ENCODE measurements at places on chromosomes 6 and 20.

DNA sequence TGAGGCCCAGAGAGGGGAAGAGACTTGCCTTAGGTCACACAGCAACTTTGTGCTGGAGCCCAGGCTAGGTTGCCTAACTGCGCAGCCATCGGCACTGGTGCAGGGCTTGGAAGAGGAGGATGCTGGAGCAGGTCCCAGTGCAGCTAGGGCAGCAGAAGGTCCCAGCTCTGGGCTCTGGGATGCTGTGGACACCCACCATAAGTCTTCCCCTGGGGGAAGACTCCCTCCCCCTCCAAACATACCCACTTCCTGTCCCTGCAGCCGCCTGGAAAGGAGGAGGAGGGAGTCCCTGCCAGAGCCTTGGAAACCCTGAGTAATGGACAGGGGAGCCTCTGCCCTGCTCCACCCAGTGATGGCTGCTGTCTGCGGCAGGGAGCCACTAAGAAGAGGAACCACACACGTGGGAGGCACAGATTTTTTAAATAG lies 93.6 kb downstream of the NCR2 start:
- no peaks in the 10 kb centered on the region for H3K36me3 ChIP-seq
- DNase-seq = no peak
- H3K4me1 ChIP-seq = peaks cover 20% of the 10 kb centered on the region
- peaks cover 21% of the 10 kb centered on the region for H3K27me3 ChIP-seq
- no peak overlapping the region for H3K27ac ChIP-seq

GRCh38 chr6:130138909-130139242 lies 83.9 kb downstream of the SAMD3 start:
- H3K4me1 ChIP-seq = peaks cover 2% of the 10 kb centered on the region
- no peak for DNase-seq
- no peak overlapping the region for H3K4me3 ChIP-seq

DNA sequence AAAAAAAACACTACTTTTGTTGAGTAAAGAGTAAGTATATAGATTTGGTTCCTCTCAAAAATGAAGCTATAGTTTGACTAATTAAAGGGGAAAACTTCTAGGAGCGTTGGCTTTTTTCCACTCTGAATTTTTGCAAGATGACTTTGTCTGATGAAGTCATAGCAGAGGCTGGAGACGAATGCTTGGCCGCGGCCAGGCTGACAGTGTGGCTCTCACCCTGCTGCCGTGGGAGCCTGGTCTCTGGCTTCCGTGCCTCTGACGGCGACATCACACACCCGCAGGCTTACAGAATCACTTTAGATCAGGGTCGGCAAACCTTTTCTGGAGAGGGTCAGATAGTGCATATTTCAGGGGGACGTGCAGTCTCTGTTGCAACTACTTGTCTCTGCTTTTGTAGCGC lies 145.0 kb downstream of the PHACTR3 start:
- H3K27ac ChIP-seq = no peak overlapping the region
- H3K4me1 ChIP-seq = no peaks in the 10 kb centered on the region
- no peak for DNase-seq

DNA sequence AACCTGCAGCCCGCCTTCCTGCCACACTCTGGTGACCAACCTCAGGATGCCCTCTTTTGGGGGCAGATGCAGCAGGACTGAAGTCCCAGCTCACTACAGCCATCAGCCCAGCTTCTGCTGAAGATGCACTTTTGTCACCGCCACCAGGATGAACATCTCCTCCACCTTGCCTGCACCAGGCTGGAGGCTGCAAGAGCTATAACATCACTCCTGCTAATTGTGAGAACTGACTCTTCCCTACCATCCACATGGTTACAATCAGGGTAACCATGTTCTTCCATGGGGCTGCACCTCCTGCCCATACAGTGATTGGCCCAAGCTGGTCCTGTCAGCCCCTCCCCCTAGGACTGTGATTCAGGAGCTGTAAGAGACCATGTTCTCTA lies 2.0 kb upstream of the ACTL10 start:
- 0 out of 2 replicates have a peak, but pooled peaks cover 2% of the 10 kb centered on the region for H3K36me3 ChIP-seq
- H3K4me1 ChIP-seq = peaks cover 18% of the 10 kb centered on the region
- no peak overlapping the region for H3K4me3 ChIP-seq
- DNase-seq = no peak

- DNase-seq = no peak
- H3K4me3 ChIP-seq = no peak overlapping the region
- no peaks in the 10 kb centered on the region for H3K27me3 ChIP-seq
- H3K27ac ChIP-seq = no peak overlapping the region
- H3K4me1 ChIP-seq = no peaks in the 10 kb centered on the region
- no peaks in the 10 kb centered on the region for H3K36me3 ChIP-seq
Observed at GRCh38 chr6:112235956-112236355, 18.4 kb downstream of the LAMA4 start.

DNA sequence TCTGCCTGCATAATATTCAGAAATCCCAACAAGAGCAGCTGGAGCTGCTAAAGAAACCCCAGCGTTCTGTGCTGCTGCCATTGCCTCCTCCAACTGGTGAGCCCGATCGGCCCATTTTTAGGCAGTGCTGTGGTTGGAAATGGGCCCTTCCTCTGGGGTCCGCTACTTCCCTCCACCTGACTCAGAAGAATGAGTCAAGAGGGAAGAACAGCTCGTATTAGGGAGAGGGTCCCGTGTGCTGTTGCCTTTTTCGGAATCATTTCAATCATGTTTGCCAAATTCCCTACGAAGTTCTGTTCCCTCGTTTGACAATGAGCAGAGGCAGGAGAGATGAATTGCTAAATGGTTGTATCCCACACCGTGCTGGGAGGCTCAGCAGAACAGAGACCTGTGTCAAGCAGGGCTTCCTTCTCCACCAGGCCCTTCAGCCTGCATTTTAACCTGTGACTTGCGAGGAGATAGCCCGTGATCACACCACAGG lies 38.4 kb downstream of the THBS2 start:
- no peak overlapping the region for H3K4me3 ChIP-seq
- peaks cover 14% of the 10 kb centered on the region for H3K36me3 ChIP-seq
- H3K27me3 ChIP-seq = no peaks in the 10 kb centered on the region
- no peak overlapping the region for H3K27ac ChIP-seq
- no peak for DNase-seq

- no peak overlapping the region for H3K27ac ChIP-seq
- H3K4me1 ChIP-seq = no peaks in the 10 kb centered on the region
- H3K36me3 ChIP-seq = no peaks in the 10 kb centered on the region
Observed at GRCh38 chr6:370555-370954, 21.0 kb upstream of the IRF4 start.

DNA sequence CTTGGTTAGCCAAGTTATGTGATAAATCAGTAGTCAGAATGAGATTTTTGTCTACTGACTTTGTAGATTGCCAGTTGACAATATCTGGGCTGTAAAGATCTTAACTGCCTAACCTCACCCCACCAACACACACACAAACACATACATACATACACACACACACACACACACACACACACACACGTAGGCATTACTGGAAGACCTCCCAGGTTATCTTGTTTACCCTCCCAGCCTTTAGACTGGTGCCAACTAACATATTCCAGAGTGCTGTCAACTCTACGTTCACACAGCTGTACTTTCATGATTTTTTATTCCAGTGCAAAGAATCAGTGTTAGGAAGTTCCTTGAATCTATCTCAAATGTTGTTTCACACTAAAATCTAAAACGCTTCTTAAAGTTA lies 38.9 kb downstream of the BMP5 start:
- H3K27me3 ChIP-seq = no peaks in the 10 kb centered on the region
- H3K36me3 ChIP-seq = no peaks in the 10 kb centered on the region
- H3K4me1 ChIP-seq = no peaks in the 10 kb centered on the region
- H3K4me3 ChIP-seq = no peak overlapping the region

DNA sequence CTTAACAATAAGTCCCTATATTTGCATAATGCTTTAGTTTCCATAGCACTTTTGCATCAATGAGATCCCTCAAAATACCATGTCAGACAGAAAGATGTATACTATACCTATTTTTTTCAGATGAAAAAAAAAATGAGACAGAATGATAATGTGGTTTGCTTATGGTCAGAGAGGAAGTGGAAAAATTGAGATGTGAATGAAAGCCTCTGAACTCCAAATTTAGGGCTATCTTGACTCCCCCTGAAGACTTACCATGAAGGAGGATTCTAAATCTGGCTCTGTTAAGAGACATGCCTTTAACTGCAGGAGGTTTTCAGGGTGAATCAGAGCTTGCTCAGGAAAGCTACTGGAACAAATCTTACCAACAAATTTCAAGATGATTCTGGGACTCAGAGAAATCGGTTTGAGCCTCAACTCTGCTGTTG lies 176.2 kb downstream of the ISM1 start:
- no peak overlapping the region for H3K27ac ChIP-seq
- H3K4me1 ChIP-seq = no peaks in the 10 kb centered on the region
- no peaks in the 10 kb centered on the region for H3K27me3 ChIP-seq
- no peak overlapping the region for H3K4me3 ChIP-seq
- DNase-seq = no peak

DNA sequence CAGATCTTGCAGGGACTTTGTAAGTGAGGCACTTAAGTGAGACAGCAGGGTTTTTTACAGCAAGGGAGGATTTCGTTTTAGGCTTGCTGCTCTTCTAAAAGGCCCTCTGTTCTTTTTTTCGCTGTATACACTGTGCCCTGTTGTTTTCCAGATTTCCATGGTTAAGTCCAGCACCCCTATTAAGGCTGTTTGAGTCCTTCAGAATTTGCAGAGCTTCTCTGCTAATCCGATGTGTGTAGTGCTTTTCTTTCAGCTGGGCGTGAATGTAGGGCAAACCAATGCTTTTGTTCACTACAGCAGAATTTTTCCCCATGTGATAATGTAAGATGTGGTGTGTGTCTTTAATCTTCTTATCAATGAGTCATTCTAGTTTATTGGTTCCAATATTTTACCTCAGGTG lies 200.5 kb upstream of the RREB1 start:
- no peak for DNase-seq
- H3K4me1 ChIP-seq = no peaks in the 10 kb centered on the region
- no peaks in the 10 kb centered on the region for H3K36me3 ChIP-seq
- no peak overlapping the region for H3K27ac ChIP-seq
- no peak overlapping the region for H3K4me3 ChIP-seq
- H3K27me3 ChIP-seq = no peaks in the 10 kb centered on the region

DNA sequence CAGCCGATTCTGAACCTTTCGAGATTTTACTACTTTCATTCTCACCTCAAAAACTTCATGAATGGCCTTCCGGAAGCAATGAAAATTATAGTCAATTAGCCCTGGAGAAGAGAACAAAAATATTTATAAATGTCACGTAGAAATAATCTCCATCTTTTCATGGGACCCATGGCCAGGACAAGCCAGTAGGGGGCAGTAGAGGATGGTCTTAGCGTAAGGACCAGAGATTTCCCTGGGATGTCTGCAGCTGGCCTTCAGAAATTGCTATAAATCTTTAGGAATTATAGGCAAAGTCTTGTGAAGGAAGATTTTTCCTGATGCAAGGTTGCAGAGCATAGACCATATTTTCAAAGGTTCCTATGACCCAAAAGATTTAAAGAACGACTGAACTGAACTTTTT lies 15.6 kb upstream of the UBE2J1 start:
- no peaks in the 10 kb centered on the region for H3K27me3 ChIP-seq
- H3K36me3 ChIP-seq = no peaks in the 10 kb centered on the region
- no peak overlapping the region for H3K4me3 ChIP-seq
- no peaks in the 10 kb centered on the region for H3K4me1 ChIP-seq
- no peak overlapping the region for H3K27ac ChIP-seq

- peaks cover 2% of the 10 kb centered on the region for H3K27me3 ChIP-seq
- H3K27ac ChIP-seq = no peak overlapping the region
- no peaks in the 10 kb centered on the region for H3K36me3 ChIP-seq
- DNase-seq = no peak
Observed at GRCh38 chr6:150607329-150607650, 7.6 kb downstream of the PLEKHG1 start.

GRCh38 chr6:111183702-111184517 lies 96.6 kb downstream of the SLC16A10 start:
- H3K36me3 ChIP-seq = no peaks in the 10 kb centered on the region
- H3K4me3 ChIP-seq = no peak overlapping the region
- no peaks in the 10 kb centered on the region for H3K4me1 ChIP-seq
- no peaks in the 10 kb centered on the region for H3K27me3 ChIP-seq
- DNase-seq = no peak
- no peak overlapping the region for H3K27ac ChIP-seq

- no peaks in the 10 kb centered on the region for H3K27me3 ChIP-seq
- H3K36me3 ChIP-seq = no peaks in the 10 kb centered on the region
- H3K4me3 ChIP-seq = no peak overlapping the region
- no peak for DNase-seq
Observed at GRCh38 chr6:3625149-3625979, 126.1 kb downstream of the PXDC1 start.

- no peak overlapping the region for H3K4me3 ChIP-seq
- H3K36me3 ChIP-seq = no peaks in the 10 kb centered on the region
- DNase-seq = no peak
- no peak overlapping the region for H3K27ac ChIP-seq
- no peaks in the 10 kb centered on the region for H3K4me1 ChIP-seq
- H3K27me3 ChIP-seq = no peaks in the 10 kb centered on the region
Observed at GRCh38 chr20:58711266-58712051, 18.9 kb downstream of the NPEPL1 start.

DNA sequence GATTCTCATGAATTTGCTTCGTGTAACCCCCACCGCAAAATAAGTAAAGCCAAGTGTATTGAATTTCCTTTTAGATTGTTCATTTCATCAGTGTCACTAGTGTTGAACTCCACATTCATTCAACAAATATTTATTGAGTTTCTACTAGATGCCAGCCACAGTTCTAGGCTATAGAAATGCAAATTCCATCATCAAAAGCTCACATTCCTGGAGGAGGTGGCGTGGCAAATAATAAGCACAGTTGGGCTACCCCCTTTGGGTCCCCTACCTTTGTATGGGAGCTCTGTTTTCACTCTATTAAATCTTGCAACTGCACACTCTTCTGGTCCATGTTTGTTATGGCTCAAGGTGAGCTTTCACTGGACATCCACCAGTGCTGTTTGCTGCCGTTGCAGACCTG lies 12.7 kb upstream of the ME1 start:
- no peak for DNase-seq
- no peaks in the 10 kb centered on the region for H3K36me3 ChIP-seq
- no peak overlapping the region for H3K4me3 ChIP-seq
- H3K27me3 ChIP-seq = no peaks in the 10 kb centered on the region
- H3K4me1 ChIP-seq = no peaks in the 10 kb centered on the region

DNA sequence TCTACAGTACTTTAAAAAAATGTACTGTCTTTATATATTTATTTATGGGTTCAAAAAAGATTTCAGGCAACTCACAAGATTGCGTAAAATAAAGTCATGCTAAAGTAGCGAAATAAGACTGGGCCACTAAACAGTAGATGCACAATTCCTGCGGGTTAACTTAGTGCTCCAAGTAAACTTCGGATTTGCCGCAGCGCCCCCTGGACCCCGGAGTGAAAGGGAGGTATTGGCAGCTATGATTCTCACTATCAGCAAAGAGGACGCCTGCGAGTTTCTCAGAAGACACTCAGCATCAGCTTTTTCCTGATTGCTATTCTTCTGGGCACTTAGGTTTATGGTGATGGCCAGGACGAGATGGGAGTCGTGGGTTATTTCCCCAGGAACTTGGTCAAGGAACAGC lies 1.4 kb downstream of the OTOR start:
- no peak overlapping the region for H3K4me3 ChIP-seq
- H3K4me1 ChIP-seq = peaks cover 5% of the 10 kb centered on the region
- no peaks in the 10 kb centered on the region for H3K27me3 ChIP-seq
- H3K27ac ChIP-seq = no peak overlapping the region

GRCh38 chr6:109034526-109034925 lies 60.1 kb downstream of the SESN1 start:
- no peaks in the 10 kb centered on the region for H3K27me3 ChIP-seq
- H3K27ac ChIP-seq = no peak overlapping the region
- DNase-seq = no peak
- no peak overlapping the region for H3K4me3 ChIP-seq
- H3K4me1 ChIP-seq = no peaks in the 10 kb centered on the region

GRCh38 chr6:156107624-156108101 lies 652.0 kb upstream of the NOX3 start:
- DNase-seq = no peak
- H3K4me3 ChIP-seq = no peak overlapping the region
- no peaks in the 10 kb centered on the region for H3K27me3 ChIP-seq
- H3K36me3 ChIP-seq = no peaks in the 10 kb centered on the region
- no peak overlapping the region for H3K27ac ChIP-seq

Data from H1 (cell line).